Epithelial cell of proximal tubule (primary cell): ENCODE measurements at places on chromosomes 7 and 10. TPM values are rescaled to one million over a fixed set of nuclear protein-coding genes. Genes with fewer than 3 reads are reported as not detected.

GRCh38 chr7:16144361-16144760, 277.0 kb downstream of the CRPPA start:
- no peak for DNase-seq

DNA sequence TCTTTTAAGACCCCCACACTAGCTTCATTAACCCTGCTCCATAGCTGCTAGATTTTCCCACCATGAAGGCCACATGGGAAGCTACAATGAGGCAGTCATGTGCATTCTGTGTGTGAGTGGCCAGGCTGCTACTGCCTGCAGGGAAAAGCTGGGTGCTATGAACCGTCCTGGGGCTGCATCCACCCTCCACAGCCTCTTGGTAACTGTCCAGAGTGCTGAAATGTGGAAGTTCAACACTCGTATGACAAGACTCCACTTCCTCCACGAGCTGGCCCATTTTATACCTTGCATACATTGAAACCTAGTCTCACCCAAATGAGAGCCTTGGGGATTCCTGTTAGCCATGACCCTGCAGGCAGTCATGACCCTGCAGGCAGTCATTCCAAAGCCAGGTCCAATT, 59.4 kb downstream of the CUZD1 start:
- no peak for DNase-seq

- no peak for DNase-seq
These were observed 154.8 kb downstream of the TNS3 start for GRCh38 chr7:47427051-47427643.

GRCh38 chr7:16982640-16983350, 101.0 kb upstream of the AGR3 start:
- DNase-seq, result no peak

GRCh38 chr7:100604028-100604975, 2.1 kb downstream of the PCOLCE start:
- no peak for DNase-seq

DNA sequence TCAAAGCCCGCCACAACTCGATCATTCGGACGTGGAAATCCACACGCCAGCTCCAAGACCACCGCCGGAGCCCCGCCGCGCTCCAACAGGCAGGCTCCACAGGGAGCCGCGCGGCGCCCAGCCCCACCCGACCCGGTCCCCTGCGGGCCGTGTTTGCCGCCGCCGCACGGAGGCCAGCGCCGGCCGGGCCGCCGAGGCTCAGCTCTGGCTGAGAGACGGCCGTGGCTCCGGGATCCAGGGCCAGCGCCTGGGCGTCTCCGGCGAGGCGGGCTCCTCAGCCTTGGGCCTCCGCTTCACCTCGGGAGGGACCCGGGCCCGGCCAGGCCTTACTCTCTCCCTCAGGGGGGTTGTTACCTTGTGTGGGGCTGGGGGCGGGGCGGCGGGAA, 333 bp downstream of the SMNDC1 start:
- no peak for DNase-seq

DNA sequence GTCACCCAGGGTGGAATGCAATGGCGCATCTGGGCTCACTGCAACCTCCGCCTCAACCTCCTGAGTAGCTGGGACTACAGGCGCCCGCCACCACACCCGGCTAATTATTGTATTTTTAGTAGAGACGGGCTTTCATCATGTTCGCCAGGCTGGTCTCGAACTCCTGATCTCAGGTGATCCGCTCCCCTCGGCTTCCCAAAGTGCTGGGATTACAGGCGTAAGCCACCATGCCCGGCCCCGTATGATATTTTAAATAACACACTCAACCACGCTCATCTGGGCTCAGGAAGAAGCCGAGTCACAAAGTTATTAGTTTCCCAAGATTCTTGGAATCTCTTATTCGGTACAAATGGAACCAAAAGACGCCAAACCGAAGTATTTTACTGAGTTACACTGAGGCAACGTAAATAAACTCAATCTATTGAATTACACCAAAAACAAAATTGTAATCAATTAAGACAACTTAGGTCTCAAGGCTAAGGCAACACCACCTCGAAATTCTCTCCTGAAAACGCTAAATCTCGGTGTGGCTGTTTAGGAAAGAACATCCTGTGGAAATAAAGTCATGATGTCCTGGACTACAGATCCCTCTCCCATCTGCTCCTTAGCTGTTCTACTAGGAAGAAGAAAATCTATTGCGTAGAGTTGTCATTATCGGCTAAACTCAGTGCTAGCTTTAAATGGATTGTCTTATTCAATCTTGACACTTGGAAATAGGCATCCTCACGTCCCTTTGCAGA, 910 bp downstream of the ARHGAP19 start:
- DNase-seq, result no peak

DNA sequence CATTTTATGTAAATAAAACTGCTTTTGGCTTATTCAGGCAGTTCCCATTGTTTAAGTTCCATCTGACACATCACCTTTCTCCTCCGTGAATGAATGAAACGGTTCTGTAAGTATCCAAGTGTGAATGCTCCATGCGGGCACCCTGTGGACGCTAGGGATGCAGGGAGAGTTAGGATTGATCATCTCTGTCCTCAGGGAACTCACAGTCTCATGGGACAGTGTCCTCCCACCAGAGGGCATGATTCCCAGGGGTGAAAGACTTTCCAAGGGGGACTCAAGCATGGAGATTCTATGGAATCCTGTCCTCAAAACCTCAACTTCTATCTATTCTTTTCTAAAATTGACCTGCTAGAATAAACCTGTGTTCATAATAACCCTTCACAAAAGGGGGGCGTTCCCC, 98.8 kb downstream of the HECW1 start:
- no peak for DNase-seq

DNA sequence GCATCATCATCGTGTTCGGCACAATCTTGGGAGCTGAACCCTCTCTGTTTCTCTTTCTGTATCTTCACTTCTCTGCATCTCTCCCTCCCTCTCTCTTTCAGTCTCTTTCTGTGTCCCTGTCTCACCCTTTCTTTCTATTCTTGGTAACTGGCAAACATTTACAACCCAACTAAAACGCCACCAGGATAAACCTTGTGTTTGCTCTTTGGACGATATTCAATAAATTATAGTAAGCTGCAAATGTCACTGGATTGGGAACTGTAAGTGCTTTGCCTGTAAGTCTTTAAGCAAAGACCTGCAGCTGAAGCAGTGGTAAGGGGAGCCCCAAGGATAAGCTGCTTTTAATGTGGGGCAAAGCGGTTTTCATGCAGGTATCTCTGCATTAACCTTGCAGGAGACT, 558.0 kb upstream of the MKI67 start:
- no peak for DNase-seq

GRCh38 chr7:50209461-50210135, 94.9 kb upstream of the IKZF1 start:
- no peak for DNase-seq

- DNase-seq, result no peak
These were observed 853.2 kb downstream of the GRID1 start for GRCh38 chr10:85513436-85513835.

- DNase-seq, result no peak
These were observed 12.1 kb upstream of the SNX13 start for GRCh38 chr7:17952387-17952786.

- DNase-seq, result peak; percentile 41
These were observed 50.5 kb upstream of the BMPER start for GRCh38 chr7:33854801-33855350.

GRCh38 chr7:88484551-88484950, 177.9 kb upstream of the STEAP4 start:
- DNase-seq, result no peak

GRCh38 chr10:75432176-75432575, 752 bp downstream of the LRMDA start:
- no peak for DNase-seq

- peak; percentile 31 for DNase-seq
These were observed 208.4 kb upstream of the LRRTM3 start for GRCh38 chr10:66717231-66717981.

DNA sequence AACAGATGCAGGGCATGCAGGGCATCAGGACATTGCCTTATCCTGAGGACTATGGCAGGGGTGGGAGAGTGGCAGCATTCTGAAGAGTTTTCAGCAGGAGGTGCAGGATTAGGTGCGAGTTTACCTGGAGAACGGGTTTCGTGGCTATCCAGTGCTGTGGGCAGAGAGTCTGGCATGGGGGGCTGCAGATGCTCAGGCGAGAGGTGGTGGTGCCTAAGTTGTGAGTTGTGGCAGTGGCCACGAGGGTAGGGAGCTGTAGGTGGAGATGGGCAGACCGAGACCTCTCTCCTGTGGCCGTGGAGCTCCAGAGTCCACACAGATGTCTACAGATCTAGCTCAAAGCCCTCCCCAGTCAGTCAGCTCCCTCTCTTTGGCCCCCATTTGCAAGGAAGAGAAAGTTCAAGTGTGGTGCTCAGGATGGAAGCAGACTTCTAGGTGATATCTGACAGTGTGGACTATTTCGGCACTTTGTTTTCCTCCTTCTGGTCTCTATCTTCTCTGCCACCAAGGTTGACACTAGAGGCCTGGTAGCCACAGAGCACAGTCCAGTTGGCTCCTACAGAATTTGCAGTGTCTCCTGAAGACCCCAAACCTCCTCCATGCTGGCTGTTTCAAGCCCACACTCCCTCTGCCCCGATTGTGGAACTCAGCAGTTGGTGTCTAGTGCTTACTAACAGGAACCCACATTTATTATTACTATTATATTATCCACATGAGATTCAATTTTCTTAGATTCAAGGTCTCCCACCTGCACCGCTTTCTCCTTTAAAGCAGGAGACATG, 955.7 kb upstream of the ZNF722 start:
- no peak for DNase-seq

- no peak for DNase-seq
These were observed 1.1 kb upstream of the GNAI1 start for GRCh38 chr7:80133361-80134114.

DNA sequence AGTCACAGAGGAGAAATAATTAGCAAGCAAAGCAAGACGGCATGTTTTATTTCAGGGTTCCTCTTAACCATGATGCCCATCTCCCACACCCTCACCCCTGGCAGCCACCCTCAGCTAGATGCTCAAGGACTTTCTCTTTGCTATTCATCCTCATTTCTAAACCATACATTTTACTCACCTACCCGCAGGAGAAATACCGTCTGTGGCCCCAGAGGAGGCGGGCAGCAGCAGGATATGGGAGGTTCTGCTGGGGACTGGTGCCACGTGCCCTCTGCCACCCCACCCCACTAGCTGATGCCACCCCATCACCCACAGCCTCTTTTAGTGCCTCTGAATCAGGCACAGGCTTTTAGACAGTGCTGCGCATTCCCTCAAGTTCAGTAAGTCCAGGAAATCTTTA, 168.7 kb upstream of the ITGB1 start:
- no peak for DNase-seq

DNA sequence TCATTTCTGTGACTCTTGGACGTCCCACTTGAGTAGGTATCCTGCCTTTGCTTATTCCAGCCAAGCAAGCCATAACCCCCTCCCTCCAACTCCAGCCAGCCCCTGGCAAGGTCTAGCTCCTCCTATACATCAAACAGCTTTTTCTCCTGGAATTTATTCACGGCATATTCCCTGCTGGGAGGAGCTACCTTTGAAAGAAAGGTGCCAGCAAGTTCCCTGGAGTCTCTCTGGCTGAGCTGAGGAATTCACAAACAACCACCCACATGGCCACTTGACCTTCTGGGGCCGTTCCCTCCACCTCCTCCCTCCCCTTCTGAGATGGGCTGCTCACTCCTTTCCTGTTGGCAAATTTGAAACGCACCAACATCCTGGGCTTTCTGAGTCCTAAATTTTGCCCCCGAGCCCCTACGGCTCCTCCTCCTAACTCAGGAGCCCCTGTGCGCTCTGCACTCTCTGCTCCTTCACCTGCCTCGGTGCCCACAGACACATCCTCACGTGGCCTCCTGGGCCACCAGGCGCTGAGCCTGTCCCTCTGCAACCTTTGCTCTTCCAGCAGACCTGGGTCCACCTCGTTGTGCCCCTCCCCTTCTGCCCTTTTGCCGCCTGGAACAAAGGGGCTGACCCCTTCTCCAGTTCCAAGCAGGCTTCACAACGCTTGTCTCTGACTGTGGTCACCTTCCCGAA, 48.0 kb downstream of the HSPA12A start:
- DNase-seq, result no peak

DNA sequence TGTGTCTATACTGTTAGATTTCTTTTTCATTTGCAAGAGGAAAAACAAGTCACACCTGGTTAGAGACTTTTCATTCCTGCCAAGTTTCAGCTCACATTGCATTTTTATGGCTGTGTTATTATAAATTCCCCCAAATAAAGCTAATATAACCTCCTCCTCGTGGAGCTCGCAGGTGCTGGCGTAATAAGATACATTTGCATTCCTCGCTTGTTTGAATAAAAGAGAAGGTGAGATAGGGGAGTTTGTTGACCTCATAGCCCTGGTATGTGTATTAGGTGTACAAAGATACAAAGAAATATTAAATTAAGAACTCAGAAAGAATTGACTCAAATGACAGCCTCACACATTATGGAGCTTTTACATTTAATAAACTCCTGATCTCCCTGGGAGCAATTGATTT, 257.7 kb upstream of the SP8 start:
- no peak for DNase-seq

DNA sequence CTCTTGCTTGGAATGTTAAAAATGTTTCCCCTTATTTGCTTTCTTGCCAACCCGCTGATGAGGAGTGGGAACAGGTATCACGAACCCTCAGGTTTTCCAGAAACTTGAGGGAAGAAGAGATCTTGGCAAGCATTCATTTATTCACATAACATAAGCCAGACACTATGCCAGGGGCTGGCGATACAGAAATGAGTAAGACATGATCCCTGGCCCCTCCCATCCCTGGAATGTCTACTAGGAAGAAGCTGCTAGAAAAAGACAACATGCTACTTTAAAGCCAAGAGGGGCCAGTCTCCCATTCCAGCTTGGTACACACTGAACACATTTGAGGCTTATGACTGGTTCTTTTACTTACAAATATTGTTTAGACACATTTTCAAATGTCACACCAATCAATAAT, 26.4 kb downstream of the SLC35B4 start:
- DNase-seq, result no peak

DNA sequence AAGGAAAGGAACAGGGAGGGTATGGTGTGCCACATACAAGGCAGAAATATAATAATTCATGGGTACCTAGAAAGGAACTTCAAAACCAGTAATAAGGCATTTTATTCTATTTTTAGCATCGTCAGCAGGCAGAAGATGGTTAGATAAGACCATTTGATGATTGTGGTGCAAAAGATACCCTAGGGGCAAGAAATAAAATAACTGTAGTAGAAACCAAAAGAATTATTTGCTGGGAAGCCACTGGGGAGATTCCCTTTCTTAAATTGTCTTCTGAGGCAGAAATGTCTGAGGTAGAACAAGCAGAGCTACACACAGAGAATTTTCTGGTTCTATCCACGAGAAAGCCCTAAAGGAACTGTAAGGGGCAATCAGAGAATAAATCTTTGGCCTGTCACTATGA, 64.3 kb upstream of the PCGF5 start:
- DNase-seq, result no peak

GRCh38 chr10:75430000-75430763, 1.2 kb upstream of the LRMDA start:
- DNase-seq, result no peak

GRCh38 chr7:85033263-85033662, 153.6 kb downstream of the SEMA3D start:
- DNase-seq, result no peak

- DNase-seq, result no peak
These were observed 55.0 kb downstream of the PKD1L1 start for GRCh38 chr7:47893238-47893637.

NKX2-3 gene
- not detected in 2 replicates for total RNA-seq

VGF gene
- 1.4 and 20.9 TPM in 2 replicates for total RNA-seq

FAM13C gene
- total RNA-seq, result not detected in 2 replicates

FEZF1 gene
- total RNA-seq, result not detected in 2 replicates

IKZF5 gene
- 1.0 and 5.1 TPM in 2 replicates for total RNA-seq

CYP26A1 gene
- not detected in 2 replicates for total RNA-seq

SGCE gene
- 37.9 and 44.6 TPM in 2 replicates for total RNA-seq

STMP1 gene
- total RNA-seq, result 17.1 and 17.6 TPM in 2 replicates

MNX1 gene
- 2.1 and 4.6 TPM in 2 replicates for total RNA-seq

MRPS24 gene
- total RNA-seq, result 156 and 225 TPM in 2 replicates

CPA2 gene
- total RNA-seq, result 0.14 TPM in 1 of 2 replicates, not detected in the other

MYO1G gene
- total RNA-seq, result under 0.01 TPM in 1 of 2 replicates, not detected in the other

RAMP3 gene
- not detected in 2 replicates for total RNA-seq
